Stimulated activated CD8-positive, alpha-beta memory T cell treated with anti-CD3 and anti-CD28 coated beads, Interleukin-4, amount 100 ng/mL, for 1 hour (primary cell): ENCODE measurements at places on chromosomes 5 and 9.

- DNase-seq, result no peak
These were observed 16.8 kb downstream of the LPCAT1 start for GRCh38 chr5:1507014-1507375.

GRCh38 chr9:82010711-82011110 is 22.1 kb downstream of the SPATA31D1 start:
- no peak for DNase-seq

- DNase-seq, result no peak
These were observed 118.2 kb downstream of the ADAMTS6 start for GRCh38 chr5:65363499-65363898.

- no peak for DNase-seq
These were observed 30.0 kb upstream of the RECK start for GRCh38 chr9:36006549-36007315.

DNA sequence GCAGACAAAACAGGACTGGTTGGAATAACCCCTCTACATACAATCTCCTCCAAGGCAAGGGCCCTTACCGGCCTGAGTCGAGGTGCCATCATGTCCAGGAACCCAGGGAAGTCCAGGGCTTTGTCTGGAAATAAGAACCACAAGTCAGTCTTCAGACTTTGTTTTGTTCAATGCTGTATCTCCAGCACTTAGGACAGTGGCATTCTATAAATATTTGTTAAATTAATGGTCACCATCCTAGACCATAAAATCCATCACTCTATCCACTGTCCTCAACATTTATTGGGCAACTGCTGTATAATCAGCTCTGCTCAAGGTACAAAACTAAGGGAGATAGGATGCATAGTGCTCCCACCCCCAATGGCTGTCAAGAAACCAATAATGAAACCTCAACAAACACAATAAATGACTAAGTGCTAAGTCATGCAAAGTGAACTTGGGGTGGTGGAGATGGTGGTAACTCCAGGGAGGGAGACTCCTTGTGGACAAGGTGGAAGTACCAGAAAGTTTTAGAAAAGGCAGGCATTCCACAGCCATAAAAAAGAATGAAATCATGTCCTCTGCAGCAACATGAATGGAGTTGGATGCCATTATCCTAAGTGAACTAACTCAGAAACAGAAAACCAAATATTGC is 5.0 kb downstream of the RELL2 start:
- DNase-seq, result no peak

DNA sequence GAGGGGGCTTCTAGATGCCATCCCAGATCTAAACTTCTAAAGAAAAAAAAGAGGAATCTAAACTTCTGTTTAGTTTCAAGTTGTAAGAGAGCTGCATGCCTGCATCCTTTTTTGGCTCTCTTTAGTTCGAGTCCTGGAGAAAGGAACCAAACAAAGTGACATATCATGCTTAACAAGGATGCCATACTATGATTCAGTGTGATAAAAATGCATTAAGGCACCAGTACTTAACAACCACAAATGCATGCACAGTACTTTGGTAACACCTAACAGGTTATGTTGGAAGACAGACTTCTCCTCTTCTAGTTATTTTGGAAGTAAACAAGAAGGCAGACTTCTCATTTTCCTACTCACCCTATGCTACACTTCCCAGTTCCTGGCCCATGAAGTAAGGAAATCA is 27.3 kb downstream of the NME5 start:
- no peak for DNase-seq

DNA sequence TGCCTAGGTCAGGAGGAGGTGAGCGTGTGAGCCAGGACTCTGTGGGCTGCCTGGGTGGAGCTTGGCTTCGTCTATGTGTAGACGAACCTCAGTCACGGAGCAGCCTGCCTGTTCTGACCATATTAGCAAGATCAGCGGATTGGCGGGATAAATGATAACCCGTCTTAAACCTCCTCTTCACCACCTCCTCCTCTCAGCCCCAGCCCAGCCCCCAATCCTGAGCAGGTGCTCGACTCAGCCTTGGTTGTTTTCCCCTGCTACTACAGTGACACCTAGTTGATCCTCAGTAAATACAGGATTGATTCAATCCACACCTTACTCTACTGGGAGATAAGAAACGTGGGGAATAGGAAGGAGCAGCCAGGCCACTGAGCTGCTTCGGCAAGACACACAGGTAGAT is 286.1 kb downstream of the IRX2 start:
- DNase-seq, result no peak

DNA sequence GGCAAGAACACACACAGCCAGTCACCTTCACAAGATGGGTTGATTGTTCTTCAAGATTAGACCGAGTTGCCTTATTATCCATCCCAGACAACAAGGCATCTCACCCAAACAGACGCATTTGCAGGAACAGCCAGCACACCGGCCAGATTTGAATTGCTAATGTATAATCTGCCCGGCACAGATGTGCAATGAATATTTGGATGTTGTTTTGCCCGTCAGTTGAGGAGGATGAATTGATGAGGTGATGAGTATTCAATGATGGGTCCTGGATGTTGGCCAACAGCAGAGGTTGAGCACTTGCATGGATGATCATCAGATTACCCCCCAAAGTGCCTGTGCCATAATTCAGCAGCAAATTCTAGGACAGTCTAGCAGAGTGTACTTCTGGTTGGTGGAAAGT is 20.1 kb downstream of the ALG2 start:
- no peak for DNase-seq

DNA sequence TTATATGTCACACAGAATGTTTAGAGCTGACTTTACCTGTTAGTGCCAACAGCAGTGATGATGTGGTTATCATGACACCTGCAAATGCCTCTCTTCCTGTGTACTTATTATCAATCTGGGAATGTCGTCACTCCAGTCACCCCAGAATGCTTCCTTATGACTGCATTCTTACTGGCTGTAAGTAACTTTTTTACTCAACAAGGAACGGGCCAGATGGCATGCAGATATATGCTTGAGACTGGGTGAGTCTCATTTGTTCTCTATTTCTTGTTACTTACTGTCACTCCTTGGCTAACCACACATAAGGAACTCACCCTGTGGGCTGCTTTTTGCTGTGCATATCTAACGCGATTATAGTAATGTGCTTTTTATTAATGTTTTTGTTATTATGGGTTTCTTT is 385.5 kb upstream of the MEF2C start:
- no peak for DNase-seq

- no peak for DNase-seq
These were observed 197.6 kb downstream of the DRD1 start for GRCh38 chr5:175246242-175246888.

DNA sequence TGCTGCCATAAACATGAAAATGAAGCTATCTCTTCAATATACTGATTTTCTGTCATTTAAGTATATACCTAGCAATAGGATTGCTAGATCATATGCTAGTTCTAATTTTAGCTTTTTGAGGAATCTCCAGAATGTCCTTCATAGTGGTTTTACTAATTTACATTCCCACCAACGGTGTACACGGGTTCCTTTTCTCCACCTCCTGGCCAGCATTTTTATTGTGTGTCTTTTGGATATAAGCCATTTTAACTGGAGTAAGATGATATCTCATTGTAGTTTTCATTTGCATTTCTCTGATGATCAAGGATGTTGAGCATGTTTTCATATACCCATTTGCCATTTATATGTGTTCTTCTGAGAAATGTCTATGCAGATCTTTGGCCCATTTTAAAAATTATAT is 446.5 kb downstream of the GABRG2 start:
- no peak for DNase-seq

- no peak for DNase-seq
These were observed 12.8 kb downstream of the FER start for GRCh38 chr5:108760512-108760911.

DNA sequence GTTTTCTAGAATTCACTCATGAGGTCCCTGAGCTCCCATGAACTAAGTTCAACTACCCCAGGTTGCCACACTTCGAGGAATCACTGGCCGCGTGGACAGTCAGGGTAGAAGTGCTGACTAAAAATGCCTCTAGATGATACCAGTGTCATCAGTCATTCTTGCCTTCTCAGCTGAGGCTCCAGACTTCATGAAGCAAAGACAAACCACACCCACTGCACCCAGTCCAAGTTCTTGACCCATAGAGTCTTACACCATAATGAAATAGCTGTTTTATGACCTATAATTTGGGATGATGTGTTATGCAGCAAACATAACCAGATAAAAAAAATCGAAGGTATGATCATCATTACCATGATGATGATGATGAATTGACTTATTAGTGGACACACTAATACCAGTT is 632.9 kb upstream of the TLE4 start:
- no peak for DNase-seq
